ENCODE measurements at places on chromosomes 3 and 15.

- peak; percentile 94 for DNase-seq
Measured at GRCh38 chr3:110526777-110527727, 544.6 kb upstream of the NECTIN3 start.

DNA sequence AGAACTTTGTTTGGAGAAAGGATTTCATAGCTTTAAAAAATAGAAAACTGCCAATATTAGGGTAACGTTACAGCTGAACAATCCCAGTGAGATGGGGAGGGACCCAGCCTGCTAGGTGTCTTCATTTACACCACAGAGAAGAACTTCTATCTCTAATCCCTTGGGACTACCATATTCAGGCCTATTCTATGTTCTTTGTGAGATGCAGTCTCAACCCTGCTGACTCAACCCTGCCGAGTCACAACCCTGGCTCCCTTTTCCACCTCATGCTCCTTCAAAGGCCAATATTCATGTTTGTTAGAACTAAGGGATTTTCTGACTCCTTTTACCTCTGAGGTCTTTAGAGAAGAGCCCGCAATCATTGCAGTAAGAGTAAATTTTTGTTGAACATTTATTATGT, 350.5 kb downstream of the EPHB1 start:
- no peak for DNase-seq

DNA sequence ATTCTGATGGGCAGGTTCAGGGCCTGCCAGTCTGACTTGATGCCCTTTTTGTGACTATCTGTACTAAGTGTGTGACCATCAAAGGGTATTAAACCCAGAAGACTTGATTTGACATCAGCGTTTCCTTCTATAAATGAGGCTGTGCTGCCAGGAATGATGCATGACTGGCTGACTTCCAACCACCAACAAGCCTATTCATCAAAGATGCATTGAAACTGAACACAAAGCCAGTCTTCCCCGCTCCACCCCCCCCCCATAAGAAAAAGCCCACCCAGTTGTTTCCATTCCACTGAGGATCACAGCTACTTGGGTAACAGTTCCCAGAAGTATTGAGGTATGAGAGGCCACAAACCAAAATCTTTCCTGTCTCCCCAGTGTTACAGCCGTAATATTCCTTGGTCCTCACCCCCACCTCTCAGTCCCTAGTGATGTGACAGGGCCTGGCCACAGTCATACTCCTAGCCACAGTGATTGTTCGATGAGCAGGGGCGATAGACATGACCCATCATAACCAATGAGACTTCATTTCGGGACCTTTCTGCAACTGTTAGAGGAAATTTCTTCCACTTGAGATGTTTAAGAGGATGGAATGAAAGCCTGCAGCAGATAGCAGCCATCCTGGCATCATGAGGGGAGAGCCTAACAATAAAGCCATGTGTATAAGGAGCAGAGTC, 22.6 kb downstream of the SH3BP5 start:
- DNase-seq = no peak

DNA sequence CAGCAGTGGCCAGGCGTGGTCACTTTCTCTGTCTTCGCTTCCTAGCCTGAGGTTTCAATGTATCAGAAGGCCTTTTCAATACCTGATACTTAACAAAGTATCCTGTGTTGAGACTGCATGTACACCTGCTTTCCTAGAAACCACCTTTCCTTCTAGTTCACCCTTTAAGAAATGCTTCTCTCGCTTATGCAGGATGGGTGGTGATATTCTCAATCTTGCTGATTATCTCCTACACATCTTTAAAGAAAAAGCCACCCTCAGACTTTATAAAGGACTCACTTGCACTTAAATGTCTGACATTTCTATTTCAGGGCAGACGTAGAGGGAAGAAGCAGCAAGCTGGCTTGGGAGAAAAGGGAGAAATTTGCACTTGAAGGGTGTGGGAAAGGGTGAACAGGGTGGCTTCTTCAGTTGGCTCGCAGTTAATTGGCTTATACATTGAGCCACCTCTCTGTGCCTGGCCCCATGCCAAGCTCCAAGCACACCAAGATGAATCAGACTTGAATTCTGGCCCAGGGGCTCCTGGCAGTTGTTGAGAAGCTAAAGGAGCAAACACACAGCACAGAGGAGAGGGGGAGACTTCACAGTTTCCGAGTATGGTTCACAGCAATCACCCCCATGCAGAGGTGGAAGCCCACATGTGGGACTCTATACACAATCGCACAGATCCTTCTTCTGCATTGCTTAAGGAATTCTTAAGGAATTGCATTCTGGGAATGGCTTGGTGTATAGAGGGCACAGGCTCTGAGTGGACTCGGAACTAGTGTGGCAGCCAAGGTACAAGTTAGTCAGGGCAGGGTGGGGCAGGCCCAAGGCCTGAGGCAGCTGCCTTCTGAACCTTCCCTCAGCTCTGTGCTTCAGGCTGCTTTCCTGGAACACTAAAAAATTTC, 1.3 kb downstream of the ARL6IP5 start:
- DNase-seq = peak; percentile 86

DNA sequence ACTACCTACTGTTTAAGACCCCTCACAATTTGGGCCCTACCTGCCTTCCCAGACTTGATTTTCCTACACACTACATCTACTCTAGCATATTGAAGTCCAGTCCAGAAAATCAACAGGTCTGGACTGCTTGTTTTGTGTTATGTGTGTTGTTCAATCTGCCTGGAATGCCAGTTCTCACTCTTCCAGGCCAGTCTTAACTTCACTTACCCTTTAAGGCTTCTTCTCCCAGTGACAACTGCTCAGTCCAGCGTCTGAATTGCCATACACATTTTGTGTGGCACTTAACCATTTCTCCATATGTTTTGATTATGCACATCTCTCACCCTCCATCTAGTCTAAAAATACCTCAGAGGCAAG, 1.1 kb downstream of the TICRR start:
- DNase-seq = no peak

DNA sequence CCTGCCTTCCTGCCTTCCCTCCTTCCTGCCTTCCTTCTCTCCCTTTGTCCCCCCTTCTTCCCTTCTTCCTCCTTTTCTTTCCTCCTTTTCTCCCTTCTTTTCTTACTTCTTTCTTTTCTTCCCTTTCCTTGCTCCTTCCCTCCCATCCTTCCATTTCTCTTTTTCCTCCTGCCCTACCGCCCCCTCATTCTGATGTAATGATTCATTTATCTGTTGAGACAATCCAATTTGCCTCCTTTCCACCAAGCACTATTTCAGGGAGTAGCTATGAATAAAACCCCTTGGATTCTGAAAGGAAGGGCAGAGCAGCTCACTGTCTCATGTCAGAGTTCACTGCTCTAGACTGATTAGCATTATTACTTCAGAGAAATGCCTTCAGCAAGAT, 462.6 kb downstream of the PDCD6IP start:
- DNase-seq = no peak

GRCh38 chr3:134911586-134912548, 116.8 kb downstream of the EPHB1 start:
- DNase-seq = no peak

GRCh38 chr3:184455991-184456390, 76.1 kb downstream of the CHRD start:
- no peak for DNase-seq

DNA sequence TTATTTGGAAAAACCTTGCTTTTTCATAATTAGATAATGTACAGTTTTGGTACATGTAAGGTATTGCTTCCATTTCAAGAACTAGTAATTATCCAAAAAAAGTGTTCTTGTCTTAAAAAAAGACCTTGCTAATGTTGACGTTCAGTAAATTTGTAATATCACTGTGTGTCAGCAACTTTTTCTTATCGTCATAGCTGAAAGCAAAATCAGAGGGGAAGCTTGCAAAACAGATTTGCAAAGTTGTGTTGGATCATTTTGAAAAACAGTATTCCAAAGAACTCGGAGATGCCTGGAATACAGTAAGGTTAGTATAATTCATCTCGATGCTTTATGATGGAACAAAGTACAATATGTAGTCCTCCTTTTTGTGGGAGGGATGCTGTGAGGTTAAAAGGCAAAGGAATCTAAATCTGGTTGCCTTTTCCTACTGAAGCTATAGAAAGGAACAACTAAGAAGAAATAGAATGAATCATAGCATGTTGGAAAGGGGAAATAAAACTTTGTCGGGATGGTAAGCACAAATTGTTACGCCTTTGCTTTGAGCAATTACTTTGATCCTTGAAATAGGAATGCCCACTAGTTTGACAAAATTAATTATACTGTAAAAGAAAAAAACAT, 1.5 kb downstream of the NSUN3 start:
- DNase-seq = no peak

- no peak for DNase-seq
Measured at GRCh38 chr3:16118396-16118795, 56.1 kb upstream of the GALNT15 start.

DNA sequence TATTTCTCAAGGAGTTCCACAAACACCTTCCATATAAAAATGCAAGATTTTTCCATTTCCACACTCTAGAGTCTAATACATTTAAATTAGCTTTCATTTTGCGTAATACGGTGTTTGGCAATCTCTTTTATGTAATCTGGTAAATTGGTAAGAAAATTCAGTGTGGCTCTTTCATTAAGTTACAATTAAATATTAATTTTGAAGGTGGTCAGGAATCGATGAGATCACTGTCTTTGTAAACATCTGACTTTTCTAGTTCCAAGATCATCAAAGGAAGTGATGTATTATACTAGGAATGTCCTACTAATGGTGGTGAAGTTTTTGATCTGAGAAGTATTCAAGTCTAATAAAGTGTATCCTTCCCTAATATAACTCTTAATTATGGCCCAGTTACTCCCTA, 1.1 kb upstream of the UTS2B start:
- DNase-seq = peak; percentile 55

- peak; percentile 69 for DNase-seq
Measured at GRCh38 chr3:72482589-72483321, 365.5 kb downstream of the SHQ1 start.

GRCh38 chr3:57335283-57335938, 42.9 kb upstream of the ASB14 start:
- DNase-seq = no peak

- no peak for DNase-seq
Measured at GRCh38 chr3:150142936-150143335, 172.2 kb upstream of the PFN2 start.

DNA sequence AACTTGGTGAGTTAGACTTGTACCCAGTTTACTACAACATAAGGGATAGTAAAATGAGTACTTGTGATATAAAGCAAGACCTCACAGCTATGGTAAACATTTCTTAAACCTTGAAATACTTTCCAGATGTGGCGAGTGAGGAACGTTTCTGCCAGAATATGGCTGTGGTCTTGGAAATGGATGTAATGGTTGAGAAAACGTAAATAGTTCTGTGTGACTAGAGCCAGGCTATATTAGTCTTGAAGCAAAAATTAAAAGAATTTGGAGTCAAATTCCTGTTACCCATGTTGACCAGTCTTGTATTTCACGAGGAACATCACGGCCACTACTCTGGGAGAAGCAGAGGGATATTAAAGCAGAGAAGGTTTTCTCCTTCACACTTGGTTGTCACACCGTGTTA, 15.3 kb downstream of the OR4F15 start:
- DNase-seq = no peak

GRCh38 chr3:196537319-196537984, 22.3 kb upstream of the SMCO1 start:
- no peak for DNase-seq

DNA sequence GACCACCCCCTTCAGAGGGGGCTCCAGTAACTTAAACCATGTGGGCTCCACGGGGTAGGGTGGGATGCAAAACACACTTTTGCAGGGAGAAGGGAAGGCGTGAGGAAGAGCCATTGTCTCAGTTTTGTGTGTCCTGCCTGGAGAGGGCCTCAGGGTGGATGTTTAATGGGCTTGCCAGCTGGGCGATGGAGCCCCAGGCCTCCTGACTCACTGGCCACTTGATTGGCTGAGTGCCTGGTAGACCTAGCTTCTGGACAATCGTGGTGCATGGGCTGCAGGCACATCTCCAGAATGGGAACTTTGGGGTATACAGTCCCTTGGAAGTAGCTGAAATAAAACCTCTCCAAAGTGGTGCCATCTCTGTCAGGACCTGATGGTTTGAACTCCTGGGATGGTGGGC, 118.3 kb upstream of the MRPS22 start:
- no peak for DNase-seq

- no peak for DNase-seq
Measured at GRCh38 chr3:177831361-177831760, 634.1 kb upstream of the TBL1XR1 start.

- DNase-seq = no peak
Measured at GRCh38 chr3:64046592-64046991, 23.3 kb upstream of the PSMD6 start.

GRCh38 chr3:15377961-15378791, 45.8 kb upstream of the SH3BP5 start:
- peak; percentile 77 for DNase-seq

- no peak for DNase-seq
Measured at GRCh38 chr3:42143440-42143839, 52.3 kb downstream of the TRAK1 start.

DNA sequence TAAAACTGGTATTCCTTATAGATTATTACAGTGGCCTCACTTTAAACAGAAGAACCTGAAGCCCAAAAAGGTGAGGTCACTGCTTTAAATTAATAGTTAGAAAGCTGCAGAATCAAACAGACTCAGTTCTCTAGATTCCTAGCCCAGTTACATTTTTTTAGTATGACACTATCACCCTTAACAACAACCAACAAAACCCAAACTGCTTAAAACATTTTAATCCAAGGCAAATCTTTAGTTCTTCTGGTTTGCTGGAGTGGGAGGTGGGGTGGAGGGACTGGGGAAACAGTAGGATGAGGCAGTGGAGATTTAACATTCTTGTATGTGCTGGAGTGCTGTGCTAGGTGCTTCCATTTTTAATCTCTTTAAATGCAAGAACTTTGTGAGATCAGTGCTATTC, 631.6 kb upstream of the KCNMB2 start:
- DNase-seq = peak; percentile 27

DNA sequence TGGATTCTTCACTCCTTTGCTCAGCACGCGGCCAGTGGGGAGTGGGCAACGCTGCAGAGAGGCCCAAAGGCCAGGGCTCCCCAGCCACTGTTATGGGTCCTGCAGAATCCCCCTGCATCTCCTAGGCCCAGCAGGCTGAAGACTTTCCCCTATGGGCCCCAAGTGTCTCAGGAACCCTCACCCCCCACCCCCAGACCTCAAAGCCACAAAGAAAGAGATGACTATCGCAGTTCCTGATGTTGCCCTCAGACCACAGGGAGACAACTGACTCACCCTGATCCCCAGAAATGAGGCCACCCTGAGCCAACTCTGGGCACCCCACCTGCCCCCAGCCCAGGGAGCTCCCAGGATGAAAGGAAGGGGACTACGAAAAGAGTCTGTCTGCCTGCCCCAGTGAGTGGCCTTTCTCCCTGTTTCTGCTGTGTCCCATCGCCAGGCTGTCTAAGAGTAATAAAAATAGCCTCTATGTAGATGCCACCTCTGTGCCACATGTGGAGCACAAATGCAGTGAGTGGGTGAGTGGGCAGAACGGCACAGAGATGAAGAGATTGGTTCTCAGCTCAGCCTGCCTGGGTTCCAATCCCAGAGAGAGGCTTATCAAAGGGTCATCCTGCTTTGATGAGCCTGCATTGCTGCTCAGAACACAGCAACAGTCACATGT, 283.0 kb downstream of the UACA start:
- no peak for DNase-seq

Data from RCC 7860 (cell line).